ENCODE measurements at places on chromosomes 12 and 14.

DNA sequence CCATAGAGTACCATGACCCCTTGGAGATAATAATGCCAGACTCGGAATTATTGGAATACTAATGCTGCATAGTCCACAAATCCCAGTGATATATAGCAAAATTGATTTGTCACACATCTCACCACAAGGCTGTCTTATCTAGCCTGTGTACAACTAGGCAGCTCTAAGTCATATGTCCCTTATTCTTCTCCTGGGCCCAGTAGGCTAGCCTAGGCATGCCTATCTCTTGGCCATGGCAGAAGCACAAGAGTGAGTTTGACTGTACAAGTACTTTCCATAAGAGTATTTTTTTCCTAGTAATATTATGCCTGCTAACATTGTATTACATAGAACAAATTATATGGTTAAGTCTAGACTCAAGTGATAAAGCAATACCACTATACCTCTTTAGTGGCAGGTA lies 1122.1 kb upstream of the SEL1L start:
- DNase-seq = no peak

DNA sequence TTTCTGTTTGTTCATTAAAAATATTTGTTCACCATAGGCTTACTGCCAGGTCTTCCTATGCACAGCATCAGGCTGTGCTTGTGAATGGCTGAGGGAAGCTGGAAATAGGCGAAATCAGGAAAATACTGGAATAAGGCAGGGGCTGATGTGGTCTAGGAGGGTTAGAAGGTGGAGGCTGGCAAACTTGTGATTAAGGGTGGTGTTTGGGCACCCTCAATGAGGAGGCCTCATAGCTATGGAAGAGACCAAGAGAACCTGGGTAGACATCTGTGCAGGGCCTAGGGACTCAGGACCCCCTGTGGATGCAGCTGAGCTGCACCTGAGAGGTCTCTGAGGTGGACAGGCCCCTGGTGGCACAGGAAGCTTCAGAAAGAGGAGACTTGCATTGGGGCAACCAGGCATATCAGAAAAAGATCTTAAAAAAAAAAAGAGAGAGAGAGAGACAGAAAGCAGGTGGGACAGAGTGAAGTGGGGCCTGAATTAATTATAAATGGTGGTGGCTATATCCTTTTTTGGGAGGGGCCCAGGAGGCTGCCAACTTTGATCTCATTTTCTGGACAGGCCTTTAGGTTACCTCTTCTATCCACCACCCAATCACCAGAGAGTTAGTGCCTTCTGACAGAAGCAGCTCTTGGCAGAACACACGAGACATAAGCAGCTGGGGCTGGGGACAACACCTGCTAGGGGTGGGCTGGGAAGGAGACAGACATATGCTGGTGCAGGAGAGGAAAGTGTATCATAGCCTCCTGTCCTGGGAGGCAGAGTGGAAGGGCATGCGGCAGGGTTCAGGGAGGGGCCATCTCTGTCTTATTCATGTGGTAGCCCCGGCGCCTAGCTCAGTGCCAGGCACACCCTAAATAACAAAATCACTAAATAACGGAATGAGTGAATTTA lies 46.7 kb upstream of the ATP23 start:
- DNase-seq = no peak

DNA sequence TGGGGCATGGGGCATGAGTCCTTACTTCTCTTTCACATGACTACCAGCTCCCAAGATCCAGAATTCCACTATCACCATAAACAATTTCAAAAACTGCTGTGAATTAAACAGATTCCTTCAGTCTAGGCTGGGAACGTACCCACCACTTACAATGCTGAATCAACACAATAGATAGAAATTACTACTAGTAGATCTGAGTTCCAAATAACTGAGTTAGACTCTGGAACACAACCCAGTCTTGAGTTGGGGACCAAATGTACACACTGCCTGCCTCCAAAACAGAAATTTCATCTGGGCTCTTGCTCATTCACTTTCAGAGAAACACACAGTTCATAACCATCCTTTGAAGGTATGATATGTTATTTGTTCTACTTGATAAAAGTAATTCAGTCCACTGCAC lies 8.9 kb downstream of the CORO1C start:
- no peak for DNase-seq

DNA sequence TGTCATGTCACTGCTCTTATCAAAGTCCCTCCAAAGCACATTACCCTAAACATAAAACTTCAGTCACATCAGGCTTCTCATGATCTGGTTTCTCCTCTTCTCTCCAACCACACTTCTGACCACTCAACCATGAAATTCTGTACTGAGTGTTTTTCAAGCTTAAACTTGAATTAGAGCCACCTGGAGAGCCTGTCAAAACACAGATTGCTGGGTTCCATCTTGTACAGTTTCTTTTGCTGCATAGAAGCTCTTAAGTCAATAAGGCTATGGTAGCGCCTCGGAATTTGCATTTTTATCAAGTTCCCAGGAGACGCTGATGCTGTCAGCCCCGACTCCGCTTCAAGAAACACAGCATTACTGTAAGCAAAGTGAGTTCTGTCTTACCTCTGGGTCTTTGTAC lies 16.4 kb upstream of the SRRM4 start:
- DNase-seq = no peak

DNA sequence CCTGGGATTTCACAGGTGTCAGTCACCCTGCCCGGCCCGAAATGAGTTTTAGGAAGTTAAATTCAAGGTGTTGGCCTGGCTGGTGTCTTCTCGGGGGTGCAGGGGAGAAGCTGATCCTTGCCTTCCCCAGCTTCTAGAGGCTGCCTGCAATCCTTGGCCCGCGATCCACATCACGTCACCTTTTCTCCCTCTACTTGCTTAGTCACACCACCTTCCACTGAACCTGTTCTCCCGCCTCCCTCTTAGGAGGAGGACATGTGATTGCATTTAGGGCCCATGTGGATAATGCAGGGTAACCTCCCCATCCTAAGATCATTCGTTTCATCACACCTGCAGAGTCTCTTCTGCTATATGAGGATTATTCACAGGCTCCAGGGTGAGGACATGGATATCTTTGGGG lies 25.4 kb upstream of the ATXN2 start:
- DNase-seq = no peak

DNA sequence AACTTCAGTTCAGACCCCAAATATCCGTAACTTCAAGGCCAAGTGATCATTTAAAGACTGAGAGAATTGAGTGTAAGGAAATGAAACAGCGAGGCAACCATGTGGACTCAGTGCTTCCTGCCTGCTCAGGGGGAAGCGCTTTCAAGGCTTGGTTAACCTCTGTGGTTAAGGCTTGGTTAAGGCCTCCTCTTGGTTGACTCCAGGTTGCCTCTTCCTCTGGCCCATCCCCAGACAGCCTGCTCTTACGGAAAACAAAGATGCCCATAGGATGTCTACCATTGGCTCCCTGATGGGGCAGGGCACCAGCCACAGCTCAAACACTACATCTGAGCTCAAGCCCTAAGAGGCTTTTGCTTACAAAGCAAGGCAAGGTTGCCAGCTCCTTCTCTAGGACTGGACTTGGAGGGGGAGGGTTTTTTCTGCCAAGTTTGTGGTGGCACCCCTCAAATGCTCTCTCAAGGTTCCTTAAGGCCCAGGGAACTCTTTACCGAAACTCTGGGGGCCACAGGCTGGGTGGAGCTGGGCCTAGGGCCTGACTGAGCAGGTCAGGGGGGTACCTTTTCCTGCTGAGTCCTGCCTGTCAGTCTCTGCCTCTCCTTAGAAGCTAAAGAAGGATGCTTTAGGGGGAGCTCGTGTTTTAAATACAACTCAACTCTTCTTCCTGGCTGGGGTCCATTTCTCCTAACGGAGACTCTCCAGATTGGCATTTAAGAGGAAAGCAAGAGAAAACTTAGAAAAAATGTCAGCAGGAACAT lies 13.7 kb downstream of the COL2A1 start:
- peak; percentile 6 for DNase-seq

GRCh38 chr12:109902891-109903418 lies 2.9 kb downstream of the TCHP start:
- no peak for DNase-seq

- DNase-seq = no peak
These were observed 721 bp upstream of the CTSG start for GRCh38 chr14:24576771-24577170.

- DNase-seq = no peak
These were observed 161.9 kb downstream of the CRADD start for GRCh38 chr12:93839064-93839463.

DNA sequence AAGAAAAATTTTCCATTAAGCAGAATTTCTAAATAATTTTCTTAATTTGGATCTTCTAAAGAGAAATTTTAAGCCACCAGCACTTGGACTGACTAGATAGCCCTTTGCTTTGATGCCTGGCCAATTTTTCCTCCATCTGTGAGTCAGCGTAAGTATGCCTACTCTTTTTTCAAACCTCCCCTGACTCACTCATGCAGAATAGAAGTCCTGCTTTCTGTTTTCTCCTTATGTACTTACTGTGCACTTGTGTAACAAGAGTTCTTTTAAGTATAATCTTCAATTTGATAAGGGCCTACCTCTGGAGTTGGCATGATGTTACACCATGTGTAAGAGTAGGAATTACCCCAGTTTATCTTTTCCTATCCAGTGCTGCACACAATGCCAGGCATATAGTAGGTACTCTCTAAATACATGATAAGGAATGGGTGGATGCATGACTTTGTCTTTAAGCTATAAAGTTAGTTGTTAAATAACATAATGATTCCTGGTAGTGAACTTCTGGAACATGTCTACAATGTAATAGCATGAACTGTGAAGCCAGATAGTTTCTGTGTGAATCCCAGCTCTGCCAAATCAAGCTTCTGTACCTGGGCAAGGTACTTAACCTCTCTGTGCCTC lies 329.6 kb downstream of the TMTC2 start:
- no peak for DNase-seq

- DNase-seq = no peak
These were observed 39.2 kb downstream of the BCL11B start for GRCh38 chr14:99232714-99233214.

- no peak for DNase-seq
These were observed 24.4 kb upstream of the CRACR2A start for GRCh38 chr12:3777206-3777809.

GRCh38 chr14:92549859-92550230 lies 36.3 kb downstream of the RIN3 start:
- no peak for DNase-seq

DNA sequence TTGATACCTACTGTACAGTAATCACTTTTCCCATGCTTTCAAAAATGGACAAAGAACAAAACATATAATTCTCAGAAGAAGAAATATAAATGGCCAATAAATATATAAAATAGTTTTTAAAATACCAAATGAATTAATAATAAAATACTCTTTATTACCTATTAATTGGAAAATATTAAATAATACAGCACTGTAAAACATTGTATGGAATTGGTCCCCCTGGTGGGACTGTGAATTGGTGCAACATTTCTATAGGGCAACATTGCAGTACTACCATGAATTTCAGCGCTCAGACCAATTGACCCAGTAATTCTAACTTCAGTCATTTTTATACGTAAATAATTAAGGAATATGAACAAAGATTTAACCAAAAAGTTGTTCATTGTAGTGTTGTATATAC lies 162.6 kb downstream of the PELI2 start:
- DNase-seq = no peak

DNA sequence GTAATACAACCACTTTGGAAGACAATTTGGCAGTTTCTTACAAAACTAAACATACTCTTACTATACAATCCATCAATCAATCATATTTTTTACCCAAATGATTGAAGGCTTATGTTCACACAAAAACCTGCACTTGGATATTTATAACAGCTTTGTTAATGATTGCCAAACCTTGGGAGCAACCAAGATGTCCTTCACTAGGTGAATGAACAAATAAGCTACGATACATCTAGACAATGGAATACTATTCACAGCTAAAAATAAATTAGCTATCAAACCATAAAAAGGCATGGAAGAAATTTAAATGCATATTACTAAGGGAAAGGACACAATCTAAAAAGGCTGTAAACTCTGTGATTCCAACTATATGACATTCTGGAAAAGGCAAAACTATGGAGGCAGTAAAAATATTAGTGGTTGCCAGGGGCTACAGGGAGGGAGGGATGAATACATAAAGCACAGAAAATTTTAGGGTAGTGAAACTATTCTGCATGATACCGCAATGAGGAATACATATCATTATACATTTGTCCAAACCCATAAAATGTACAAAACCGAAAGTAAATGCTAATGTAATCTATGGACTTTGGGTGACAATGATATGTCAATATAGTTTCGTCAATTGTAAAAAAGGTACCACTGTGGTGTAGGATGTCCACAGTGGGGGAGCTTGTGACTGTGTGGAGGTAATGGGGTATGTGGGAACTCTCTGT lies 70.5 kb downstream of the GPR65 start:
- DNase-seq = no peak

GRCh38 chr12:7940906-7941305 lies 4.9 kb upstream of the SLC2A3 start:
- no peak for DNase-seq

Measured in stimulated activated CD4-positive, alpha-beta T cell treated with anti-CD3 and anti-CD28 coated beads, Interleukin-4, amount 100 ng/mL, for 48 hours (primary cell).